Calu3 (cell line): ENCODE measurements at places on chromosomes 3 and 15.

DNA sequence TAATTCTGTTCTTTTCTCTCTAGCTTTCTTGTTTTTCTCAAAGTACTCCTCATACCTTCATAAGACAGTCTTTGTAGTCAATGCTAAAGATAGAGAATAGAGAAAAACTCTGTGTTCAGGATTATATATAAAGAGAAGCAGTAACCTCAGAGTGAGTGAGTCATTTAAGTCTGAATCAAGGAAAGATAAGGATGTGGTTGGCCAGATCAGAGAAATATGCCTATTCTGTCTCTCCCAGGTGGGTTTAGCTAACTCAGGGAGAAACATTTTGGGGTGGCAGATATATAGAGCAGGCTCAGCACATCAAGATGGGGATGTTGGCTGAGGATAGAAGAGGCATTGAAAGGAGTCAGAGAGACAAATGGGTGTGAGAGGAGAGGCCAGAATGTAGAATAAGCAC is 31.4 kb downstream of the GTF2E1 start:
- DNase-seq, result no peak

DNA sequence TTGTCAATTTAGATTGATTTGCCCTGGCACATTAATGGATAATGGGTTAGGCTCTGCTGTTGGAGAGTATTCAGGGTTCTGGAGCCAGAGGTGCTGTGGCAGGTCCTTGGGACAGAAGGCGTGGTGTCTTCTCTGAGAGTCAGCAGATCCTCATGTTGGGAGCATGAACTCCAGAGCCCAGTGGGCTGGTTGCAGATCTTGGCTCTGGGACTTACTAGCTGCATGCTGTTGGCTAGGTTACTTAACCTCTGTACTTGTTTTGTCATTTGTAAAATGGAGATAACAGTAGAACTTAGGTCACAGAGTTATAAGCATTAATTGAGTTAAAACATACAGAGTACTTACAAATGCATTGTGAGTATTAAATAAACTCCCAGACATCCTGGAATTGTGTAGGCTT is 77.6 kb downstream of the CCK start:
- no peak for DNase-seq

GRCh38 chr15:101162701-101163483 is 89.0 kb downstream of the CHSY1 start:
- no peak for DNase-seq

DNA sequence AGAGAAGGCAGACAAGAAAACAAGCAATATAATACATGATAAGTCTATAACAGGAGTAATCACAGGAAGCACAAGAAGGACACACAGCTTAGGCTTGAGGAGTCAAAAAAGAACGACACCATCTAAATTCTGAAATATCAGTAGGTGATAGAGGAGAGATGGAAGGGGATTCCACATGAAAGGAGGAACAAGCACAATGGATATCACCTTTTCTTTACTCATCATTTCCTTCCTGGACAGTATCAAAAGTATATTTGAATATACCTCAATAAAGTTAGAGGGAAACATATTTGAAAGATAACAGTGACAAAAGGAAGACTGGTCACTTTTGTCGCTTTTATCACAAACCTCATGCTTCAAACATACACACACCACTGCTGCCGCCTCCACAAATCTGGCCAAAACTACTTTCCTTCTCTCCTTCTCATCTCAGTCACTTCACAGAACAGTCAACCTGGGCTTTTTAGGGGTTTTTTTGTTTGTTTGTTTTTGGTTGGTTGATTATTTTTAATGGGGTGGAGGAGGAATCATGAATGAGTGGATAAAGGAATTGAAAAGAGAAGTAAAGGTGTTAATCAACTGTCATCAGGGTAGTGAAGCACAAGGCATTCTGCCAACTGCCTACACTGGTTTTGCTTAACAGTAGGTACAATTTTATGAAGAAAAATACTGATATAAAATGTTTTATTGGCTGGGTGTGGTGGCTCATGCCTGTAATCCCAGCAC is 18.5 kb downstream of the DENND4A start:
- no peak for DNase-seq

- DNase-seq, result no peak
Measured at GRCh38 chr3:152300029-152300731, 31.5 kb downstream of the MBNL1 start.

- DNase-seq, result peak; percentile 80
Measured at GRCh38 chr3:163056874-163057497, 1560.4 kb downstream of the OTOL1 start.

DNA sequence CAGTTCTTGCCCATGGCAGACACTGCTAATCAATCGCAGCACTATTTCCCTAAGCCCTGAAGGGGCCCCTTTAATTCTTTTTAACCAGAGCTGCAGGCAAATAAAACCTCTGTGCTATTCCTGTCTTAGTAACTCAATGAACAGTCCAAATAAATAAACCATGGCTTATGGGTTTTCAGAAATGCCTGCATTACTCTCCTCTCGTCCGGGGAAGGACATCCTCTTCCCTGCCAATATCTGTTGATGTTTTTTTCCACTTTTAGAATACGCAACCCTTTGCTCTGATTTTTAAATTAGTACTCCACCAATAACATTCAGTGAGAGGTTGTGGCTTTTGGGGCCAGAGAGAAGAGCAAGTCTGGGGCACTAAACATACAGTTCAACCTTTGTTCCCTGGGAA is 35.2 kb upstream of the PRICKLE2 start:
- no peak for DNase-seq

DNA sequence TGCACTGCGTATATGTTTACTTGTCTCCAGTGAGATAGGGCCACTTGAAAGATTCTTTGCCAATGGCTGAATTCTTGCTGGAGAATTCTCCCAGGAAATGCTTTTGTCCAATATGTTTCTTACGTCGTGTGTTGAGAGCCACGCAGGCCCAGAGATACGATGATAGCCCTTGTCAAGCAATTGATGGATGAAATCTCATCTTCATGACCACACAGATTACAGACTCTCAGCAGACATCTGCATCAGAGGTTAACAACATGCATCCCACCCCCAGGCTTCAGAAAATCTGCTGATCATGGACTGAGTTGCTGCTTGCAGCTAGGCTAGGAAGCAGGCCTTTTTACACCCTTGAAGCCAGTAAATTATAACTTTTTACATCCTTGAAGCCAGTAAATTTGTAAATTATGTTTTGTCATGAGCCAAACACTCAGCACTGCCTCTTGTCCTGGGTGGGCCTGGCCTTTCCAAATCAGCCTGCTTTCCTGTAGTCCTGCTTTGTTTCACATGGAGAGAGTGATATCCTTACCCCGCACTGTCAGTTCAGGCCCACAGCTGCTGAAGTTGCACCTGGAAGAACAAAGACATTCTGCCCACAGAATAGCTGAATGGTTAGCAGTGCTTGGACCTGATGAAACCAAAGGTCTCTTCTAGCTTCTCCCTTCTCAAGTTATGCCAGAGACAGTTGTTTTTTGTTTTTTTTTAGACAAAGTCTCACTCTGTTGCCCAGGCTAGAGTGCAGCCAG is 84.4 kb downstream of the GPR156 start:
- DNase-seq, result no peak

GRCh38 chr3:52130966-52131622 is 23.1 kb downstream of the POC1A start:
- DNase-seq, result no peak

DNA sequence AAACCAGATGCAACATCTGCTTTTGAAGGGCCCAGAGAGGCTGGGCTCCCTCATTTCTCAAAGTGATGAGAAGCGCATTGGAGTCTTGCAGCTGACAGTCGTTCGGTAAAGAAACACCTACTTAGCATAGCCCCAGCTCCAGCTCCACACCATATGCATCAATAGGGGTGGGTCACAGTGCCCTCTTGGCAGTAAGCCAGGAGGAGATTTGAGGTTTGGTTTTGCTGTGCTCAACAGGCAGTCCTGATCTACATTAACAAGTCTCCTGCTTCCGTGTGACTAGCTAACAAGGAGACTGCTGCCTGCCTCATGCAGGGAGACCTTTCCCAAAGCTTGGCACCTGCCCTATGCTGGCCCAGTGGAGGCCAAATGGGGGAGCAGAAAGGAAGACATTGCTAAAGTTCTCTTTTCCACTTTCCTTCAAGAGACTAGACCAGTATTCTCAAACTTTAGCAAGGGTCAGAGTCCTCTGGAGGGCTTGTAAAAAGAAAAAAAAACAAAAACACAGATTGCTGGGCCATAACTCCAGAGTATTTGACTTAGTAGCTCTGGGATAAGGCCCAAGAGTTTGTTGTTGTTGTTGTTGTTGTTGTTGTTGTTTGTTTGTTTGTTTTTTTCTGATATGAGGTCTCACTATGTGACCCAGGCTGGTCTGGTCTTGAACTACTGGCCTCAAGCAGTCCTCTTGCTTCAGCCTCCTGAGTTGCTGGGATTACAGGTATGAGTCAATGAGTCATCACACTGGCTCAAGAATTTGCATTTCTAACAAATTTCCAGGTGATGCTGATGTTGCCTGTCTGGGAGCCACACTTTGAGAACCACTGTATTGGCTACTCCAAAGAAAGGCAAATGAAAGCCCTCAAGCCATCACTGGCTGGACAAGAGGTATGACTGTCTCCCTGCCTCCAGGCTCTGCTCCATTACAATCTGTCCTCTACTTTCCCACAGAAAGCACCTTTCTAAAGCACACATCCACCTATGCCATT is 294.9 kb downstream of the RORA start:
- DNase-seq, result peak; percentile 24
